ENCODE measurements at places on chromosomes 5 and 9. TPM values are rescaled to one million over a fixed set of nuclear protein-coding genes. Genes with fewer than 3 reads are reported as not detected.

- no peak for DNase-seq
Measured at GRCh38 chr5:142692321-142692894, 6.5 kb upstream of the FGF1 start.

- DNase-seq, result no peak
Measured at GRCh38 chr9:98045234-98046179, 11.0 kb upstream of the NANS start.

DNA sequence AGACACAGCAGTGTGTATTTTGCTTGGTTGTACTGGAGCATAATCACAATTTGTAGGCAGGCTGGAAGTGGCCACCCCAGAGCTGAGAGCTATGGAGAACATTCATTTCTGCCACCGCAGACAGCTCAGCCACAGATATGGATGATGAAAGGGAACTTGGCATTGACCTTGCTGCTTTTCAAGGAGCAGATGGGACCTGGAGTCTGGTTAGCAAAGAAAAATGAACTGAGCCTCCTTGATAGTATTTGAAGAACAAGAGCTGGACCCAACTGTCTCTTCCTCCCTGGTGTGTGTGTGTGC, 395.2 kb upstream of the ZNF462 start:
- DNase-seq, result no peak

DNA sequence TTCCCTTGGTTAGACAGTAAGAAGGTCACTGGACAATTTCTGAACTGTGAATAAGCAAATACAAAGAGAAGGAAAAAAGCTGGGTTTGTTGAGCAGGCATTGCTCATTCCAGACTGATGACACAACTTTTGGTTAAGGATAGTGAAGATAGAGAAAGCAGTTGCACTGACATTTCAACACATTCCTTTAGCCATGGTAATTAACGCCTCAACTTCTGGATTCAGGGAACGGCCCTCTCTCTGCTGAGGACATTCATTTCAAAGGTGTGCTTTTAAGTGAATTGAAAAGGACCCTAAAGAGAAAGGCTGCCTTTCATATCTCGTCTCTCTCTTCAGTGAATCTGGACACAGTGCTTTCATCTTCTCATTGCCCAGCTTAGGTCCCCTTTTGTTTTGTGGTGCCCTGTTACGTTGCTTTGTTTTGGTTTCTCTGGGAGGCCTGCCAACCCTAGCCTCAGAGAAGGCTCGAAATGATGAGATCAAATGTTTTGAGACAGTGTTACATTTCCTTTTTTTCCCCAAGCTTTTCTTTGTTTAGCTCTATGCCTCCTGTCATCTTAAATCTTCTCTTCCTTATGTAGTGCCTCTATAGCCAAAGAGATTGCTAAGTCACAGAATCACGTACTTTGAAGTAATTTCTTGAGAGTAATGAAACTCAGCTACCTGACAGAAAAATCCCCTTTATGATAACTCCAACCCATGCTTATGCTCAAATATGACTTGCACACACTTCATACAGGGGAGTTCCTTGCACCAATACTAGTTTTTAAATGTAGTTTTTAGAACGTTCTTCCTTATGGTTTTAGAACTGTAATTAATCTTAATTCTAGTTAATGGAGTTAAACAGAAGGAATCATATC, 94.4 kb upstream of the IFNE start:
- no peak for DNase-seq

DNA sequence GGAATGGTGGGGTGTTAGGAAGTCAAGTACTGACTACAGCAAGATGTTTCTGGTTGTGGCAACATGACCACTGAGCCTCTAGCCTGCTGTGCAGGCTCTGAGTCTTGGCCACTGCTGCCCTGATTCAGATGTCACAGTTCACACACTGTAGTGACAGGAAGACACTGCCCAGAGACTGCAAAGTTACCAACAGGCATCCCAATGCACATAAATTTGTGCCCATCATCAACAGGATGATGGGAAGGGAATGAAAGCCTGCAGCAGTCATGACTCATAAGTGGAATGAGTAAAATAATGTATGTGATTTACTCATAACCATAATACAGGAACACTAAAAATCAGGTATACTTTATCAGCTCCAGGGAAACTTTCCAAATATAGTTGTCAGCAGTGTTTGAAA, 251.6 kb upstream of the HAPLN1 start:
- no peak for DNase-seq

DNA sequence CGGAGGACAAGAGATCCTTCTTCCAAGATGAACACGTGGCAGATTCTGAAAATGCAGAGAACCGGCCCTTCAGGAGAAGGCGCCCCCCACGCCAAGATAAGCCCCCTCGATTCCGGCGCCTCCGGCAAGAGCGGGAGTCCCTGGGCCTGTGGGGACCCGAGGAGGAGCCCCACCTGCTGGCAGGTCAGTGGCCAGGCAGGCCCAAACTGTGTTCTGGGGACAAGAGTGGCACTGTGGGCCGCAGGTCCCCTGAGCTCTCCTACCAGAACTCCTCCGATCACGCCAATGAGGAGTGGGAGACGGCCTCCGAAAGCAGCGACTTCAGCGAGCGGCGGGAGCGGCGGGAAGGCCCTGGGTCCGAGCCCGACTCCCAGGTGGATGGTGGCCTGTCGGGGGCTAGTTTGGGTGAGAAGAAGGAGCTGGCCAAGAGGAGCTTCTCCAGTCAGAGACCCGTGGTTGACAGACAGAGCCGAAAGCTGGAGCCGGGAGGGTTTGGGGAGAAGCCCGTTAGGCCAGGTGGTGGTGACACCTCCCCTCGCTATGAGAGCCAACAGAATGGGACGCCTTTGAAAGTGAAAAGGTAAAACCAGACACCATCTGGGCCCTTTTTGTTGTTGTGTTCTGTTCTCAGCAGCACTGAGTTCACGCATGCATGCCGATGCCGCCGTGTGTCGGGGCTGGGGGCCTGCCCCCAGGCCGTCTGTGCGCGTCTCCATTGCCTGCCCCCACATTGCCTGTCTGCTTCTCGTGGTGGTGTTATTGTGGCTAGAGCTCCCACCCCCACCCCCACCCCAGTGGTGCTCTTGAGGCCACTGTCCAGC, 26.6 kb upstream of the POMT1 start:
- DNase-seq, result no peak

ZNF484 gene
- 5.3 TPM for total RNA-seq

SH3RF2 gene
- 59.5 TPM for total RNA-seq

Measured in esophagus squamous epithelium (tissue), 5 donors.